ENCODE measurements at places on chromosomes 6 and 20.

GRCh38 chr6:158284876-158285655, 27.2 kb upstream of the TULP4 start:
- no peak for DNase-seq

- DNase-seq = no peak
These were observed 22.8 kb downstream of the TGM6 start for GRCh38 chr20:2403291-2404052.

GRCh38 chr6:18047406-18047805, 60.0 kb upstream of the KIF13A start:
- DNase-seq = no peak

DNA sequence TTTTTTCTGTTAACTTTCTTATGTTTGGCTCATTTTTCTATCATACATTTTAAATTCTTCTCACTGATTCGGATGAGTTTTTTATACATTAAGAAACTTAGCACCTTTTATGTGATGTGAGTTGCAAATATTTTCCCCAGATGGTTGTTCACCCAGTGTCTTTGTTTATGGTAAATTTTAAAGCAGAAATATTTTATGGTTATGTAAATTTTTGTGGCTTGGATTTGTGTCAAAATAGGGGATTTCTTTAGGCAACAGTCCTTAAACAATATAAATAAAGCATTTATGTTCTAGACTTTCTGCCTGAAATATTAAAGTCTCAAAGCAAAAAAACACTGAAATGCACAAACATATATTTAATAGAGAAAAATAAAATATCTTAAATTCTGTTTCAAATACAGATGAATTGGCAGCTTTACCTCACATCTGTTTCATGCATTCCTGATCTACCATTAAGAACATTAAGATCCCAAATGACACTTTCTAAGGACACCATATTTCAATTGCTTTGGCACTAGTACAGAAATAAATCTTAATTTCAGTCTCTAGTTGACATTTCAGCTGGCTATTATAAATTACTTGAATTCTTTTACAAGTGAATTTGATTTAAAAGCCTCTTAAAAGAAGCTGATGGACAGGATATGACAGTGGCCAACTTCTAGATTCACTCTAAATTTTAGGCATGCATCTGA, 646.6 kb downstream of the HACE1 start:
- DNase-seq = no peak

DNA sequence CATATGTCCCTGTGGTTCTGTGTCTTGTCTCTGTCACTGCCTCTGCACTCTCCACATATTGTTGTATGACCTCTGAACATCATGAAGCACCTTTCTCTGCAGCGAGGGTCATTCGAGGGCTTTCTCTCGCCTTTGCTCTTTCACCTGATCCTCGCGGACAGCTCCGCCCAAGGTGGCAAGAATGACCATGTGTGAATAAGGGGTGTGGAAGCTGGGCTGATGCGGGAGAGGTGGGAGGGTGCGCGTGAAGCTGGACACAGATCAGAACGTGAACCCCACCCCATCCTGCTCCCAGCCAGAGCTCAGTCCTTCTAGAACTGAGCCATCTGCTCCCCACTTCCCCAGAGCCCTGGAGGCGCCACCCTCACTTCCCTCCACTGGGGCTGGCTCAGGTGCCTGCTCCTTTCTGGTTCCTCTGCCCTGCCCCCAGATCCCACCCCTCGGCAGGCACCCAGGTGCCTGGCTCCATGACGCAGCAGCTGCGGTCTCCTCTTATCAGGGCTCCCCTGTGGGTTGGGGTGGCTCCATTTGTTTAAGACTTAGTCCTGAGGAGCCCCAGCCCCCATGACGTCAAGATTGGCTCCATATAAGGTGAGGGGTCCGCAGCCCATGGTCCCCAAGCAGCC, at the start of gene MUCL3:
Gene MUCL3 (plus strand): TSS at position 613 of the 626 bp plus-strand sequence. CDS start 27 bp downstream, outside the sequence.
- no peak for DNase-seq

DNA sequence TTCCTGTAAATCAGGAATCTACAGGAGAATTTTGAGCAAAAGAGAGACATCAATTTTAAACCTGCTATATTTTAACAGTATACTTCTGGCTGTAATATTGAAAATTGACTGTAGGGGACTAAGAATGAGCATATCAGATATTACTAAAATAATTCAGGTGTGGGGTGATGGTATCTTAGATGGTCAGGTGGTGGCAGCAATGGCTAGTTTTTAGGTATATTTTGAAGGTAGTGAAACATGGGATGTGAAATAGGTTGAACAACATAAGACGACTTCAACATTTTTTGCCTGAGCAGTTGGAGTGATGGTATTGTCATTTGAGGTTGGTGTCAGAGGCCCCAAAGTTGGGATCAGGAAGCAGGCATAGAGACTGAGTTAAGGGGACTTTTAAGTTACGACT, 32.1 kb downstream of the FAM83B start:
- DNase-seq = no peak

- DNase-seq = no peak
These were observed 10.6 kb downstream of the MYB start for GRCh38 chr6:135191508-135192255.

GRCh38 chr6:100202417-100203194, 208.6 kb upstream of the MCHR2 start:
- no peak for DNase-seq

- no peak for DNase-seq
These were observed 10.8 kb upstream of the WTAP start for GRCh38 chr6:159716247-159717096.

DNA sequence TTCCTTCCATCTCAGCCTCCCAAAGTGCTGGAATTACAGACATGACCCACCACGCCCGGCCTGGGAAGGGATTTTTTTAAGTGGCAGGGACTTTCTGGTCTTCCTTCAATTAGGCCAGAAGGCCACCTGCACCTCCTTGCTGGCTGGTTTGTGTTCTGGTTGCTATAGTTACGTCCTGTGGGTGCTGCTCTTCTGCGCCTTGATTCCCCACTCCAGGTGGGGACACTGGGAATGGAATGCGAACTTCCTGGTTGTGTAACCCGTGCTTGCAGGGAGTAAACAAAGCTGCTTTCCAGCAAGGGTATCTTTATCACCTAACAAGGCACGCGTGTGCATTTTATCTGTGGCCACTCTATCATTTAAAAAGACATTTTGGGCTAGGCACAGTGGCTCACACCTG, 117.7 kb downstream of the PLEKHG1 start:
- no peak for DNase-seq

All from activated gamma-delta T cell (primary cell).